Fibroblast of the aortic adventitia (primary cell): ENCODE measurements at places on chromosomes 7 and 10. TPM values are rescaled to one million over a fixed set of nuclear protein-coding genes. Genes with fewer than 3 reads are reported as not detected.
A peak's percentile ranks its signal among the peaks of the same experiment; 100 is the strongest.

- DNase-seq, result no peak
Observed at GRCh38 chr7:91421018-91421417, 156.8 kb downstream of the FZD1 start.

GRCh38 chr10:105797234-105797890 lies 1156.3 kb downstream of the SORCS3 start:
- DNase-seq, result no peak

- DNase-seq, result no peak
Observed at GRCh38 chr10:558364-558763, 131.1 kb downstream of the DIP2C start.

- DNase-seq, result peak; percentile 53
Observed at GRCh38 chr10:72729528-72729927, 37.6 kb downstream of the MCU start.

The GFRA1 gene
- total RNA-seq, result 0.18 and 0.49 TPM in 2 replicates

The TDRD1 gene
- total RNA-seq, result 0.25 and 0.45 TPM in 2 replicates

The DGKI gene
- total RNA-seq, result 2.0 and 4.7 TPM in 2 replicates

The GRID2IP gene
- total RNA-seq, result not detected in 2 replicates

The AKR1B15 gene
- total RNA-seq, result not detected in 2 replicates
